Stimulated activated naive CD4-positive, alpha-beta T cell treated with Interleukin-2 at 50 U/mL for 16 hours (primary cell): ENCODE measurements at places on chromosomes 1 and 21.

- DNase-seq: no peak
Observed at GRCh38 chr1:53391982-53392381, 64.1 kb upstream of the LRP8 start.

DNA sequence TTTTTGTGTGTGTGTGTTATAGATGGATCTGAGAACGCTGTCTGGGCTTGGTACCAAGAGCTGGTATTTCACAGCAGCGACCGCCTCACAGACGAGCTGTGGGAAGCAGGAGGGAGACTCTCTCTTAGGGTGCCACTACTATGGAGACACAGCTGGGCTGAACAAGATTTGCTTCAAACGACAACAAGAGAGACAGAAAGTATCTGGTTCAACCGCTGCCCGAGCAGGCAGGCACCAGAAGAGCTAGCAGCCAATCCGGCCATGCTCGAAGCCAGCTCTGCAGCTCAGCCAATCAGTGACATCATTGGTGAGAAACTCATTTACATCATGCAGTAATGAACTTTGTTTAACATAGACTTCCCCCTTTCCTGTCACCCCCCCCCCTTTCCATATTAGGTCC is 341.3 kb downstream of the USP25 start:
- DNase-seq: no peak

DNA sequence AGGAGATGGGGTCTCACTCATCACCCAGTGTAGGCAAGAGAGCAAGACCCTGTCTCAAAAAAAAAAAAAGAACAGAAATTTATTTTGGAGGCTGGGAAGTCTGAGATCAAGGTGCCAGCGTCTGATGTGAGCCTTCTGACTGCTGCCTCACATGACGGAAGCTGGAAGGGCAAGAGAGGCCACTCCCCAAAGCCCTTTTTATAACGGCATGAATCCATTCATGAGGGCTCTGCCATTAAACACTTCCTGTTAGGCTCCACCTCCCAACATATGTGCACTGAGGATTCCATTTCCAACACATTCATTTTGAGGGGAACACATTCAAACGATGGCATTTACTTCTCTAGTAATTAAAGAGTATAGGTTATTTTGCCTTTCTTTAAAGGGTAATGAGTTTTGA is 50.9 kb upstream of the C1orf198 start:
- no peak for DNase-seq

DNA sequence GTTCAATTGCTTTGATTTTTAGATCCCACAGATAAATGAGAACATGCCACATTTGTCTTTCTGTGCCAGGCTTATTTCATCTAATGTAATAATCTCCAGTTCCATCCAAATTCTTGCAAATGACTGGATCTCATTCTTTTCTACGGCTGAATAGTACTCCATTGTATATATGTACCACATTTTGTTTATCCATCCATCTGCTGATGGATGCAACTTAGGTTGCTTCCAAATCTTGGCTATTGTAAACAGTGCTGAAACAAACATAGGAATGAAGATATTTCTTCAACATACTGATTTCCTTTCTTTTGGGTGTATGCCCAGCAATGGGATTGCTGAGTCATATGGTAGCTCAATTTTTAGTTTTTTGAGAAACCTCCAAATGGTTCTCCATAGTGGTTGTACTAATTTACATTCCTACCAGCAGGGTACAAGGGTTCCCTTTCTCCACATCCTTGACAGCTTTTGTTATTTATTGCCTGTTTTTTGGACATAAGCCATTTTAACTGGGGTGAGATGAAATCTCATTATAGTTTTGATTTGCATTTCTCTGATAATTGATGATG is 344.4 kb downstream of the KCTD3 start:
- no peak for DNase-seq

DNA sequence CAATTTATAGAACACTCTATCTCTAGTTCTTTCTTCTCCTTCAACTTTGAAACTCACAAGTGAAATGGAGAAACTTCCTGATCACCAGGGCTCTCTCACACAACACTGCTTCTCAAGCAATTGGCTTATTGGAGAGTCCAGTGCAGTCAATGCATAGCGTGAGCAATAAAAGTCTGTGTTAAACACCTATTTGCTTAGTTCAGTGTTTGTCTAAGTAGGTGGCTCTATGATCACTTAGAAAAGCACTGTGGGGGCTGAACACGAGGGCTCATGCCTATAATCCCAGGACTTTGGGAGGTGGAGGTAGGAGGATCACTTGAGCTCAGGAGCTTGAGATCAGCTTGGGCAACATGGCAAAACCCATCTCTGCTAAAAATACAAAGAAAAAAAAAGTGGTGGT is 12.2 kb downstream of the CTSS start:
- DNase-seq: no peak

DNA sequence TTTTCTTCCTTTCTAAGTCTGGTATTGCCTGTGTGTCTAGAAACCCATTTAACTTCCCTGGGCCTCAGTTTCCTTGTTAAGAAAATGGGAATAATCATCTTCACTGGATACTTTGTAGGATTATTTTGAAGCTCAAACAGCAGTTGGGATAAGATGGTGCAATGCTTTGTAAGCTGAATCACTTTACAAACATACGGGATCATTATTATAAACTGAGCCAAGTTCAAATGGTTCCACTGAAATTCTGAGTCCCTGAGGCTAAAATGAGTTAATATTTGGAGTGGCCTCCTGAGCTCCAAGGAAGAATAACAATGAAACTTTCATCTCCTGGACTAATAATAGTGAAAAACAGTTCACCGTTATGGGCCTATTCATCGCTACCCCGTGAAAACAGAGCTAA is 388.0 kb downstream of the PLPP3 start:
- no peak for DNase-seq

GRCh38 chr1:116560704-116561490 is 9.9 kb downstream of the CD58 start:
- DNase-seq: no peak
